ENCODE measurements at places on chromosomes 13 and 19. TPM values are rescaled to one million over a fixed set of nuclear protein-coding genes. Genes with fewer than 3 reads are reported as not detected.

- DNase-seq, result no peak
These were observed 1545.1 kb upstream of the PCDH20 start for GRCh38 chr13:62960723-62961122.

GRCh38 chr19:33232656-33233055 is 7.0 kb upstream of the SLC7A10 start:
- DNase-seq, result no peak

DNA sequence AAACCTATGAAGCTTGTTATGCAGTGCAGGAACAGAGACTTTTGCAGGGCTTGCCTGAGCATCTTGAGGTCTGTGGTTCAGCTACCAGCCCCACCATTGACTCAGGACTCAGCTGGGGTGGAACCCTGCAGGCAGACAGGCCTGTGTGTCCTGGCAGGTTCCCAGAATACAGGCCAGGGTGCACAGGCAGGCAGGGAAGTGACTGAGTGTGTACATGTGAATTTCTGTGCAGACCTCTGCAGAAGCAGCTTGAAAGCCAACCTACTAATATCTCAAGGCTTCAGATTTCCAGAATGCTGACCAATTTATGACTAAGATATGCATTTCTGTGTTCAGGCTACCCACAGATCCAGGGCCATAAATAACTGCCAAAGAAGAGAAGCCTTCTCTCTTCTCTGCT is 254.4 kb downstream of the DLEU7 start:
- no peak for DNase-seq

The TNPO2 gene
- 50.4 TPM for total RNA-seq

The ZNF610 gene
- 2.8 TPM for total RNA-seq

The ZSCAN5B gene
- total RNA-seq, result not detected
